ENCODE measurements at places on chromosomes 11 and 22.

- DNase-seq = no peak
Observed at GRCh38 chr11:95066716-95067038, at the start of gene SRSF8. SRSF8 (plus strand) TSS chr11:95066919; CDS start chr11:95067227, 308 bp downstream.

- DNase-seq = no peak
Observed at GRCh38 chr11:106329273-106330018, 252.0 kb downstream of the AASDHPPT start.

- DNase-seq = no peak
Observed at GRCh38 chr11:132911186-132911585, 621.1 kb downstream of the OPCML start.

- no peak for DNase-seq
Observed at GRCh38 chr11:129888451-129888850, 6.9 kb downstream of the NFRKB start.

DNA sequence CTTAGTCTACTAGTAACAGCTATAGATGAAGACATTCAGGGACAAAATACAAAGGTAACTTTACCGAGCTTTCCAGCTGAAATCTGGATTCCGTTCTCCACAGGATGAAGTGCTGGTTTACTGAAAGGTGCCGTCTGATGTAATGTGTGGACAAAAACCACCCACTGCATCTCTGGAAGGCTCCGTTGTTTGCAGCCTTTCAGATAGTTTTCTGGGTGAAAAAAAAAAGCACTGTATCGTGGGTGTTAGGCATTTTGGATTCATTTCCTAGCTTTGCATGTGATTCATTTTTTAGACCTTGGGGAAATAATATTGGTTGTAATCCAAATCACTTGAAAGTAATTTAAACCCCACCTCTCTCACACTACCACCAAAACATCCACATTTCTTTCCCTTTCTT is 10.4 kb downstream of the JAM3 start:
- DNase-seq = no peak

DNA sequence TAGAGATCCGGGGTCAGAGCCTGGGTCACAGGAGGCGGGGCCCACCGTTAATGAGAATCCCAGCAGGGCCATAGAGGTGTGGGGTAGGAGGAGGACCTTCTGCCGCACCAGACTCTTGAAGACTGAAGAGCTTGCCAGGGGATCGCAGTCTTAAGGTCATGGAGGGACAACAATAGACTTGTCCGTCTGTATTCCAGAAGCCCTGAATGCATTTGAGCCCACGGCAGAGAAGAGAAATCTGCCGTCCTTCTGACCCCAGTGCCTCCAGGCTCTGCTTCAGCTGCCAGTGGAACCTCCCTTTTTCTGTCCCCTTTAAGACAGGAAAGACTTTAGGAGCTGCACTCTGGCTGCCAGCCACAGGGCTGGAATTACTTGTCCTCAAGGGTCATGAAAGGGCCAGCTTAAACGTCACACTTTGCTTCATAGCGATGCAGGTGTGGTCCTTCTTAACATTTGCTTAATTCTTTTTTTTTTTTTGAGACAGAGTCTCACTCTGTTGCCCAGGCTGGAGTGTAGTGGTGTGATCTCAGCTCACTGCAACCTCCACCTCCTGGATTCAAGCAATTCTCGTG is 15.5 kb upstream of the ST3GAL4 start:
- no peak for DNase-seq

DNA sequence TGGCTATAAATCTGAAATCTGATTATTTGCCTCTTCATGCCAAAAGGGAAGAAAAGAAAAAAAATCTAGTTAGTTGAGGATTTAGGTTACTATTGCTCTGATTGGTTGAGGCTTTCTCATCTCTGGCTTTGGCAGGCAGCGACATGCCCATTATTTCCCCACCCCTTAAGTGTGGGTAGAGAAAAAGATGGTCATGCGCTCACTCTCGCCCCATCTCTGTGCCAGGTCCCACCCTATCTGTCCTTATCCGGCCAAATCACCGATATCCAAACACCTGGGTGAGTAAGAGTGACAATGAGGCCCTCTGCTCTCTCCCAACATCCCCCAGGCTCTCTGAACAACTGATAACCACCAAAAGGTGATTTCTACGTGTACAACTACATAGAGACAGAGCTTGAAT is 31.2 kb upstream of the SNX19 start:
- no peak for DNase-seq

- no peak for DNase-seq
Observed at GRCh38 chr22:37203354-37204044, 8.8 kb downstream of the SSTR3 start.

DNA sequence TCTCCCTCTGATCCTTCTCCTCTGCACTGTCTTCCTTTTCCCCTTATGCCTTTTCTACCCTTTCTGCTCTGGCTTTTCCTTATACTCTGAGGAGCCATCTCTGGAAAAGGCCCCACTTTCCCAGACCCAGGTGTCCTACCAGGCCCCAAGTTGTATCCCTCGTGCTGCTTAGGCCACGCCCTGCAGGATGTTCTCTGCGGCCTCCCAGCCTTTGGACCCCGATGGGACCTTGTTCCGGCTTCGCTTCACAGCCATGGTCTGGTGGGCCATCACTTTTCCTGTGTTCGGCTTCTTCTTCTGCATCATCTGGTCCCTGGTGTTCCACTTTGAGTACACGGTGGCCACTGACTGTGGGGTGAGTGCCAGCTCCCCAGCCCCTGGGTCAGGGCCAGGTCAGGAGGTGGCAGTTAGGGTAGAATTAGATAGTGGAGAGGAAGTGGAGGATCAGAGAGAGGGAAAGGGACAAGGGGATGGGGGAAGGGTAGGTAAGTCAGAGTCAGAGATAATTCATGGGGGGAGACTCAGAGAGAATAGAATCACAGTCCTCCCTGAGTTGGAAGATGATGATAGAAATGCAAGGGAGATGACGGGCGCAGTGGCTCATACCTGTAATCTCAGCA is 8.9 kb downstream of the PGAP2 start:
- no peak for DNase-seq

DNA sequence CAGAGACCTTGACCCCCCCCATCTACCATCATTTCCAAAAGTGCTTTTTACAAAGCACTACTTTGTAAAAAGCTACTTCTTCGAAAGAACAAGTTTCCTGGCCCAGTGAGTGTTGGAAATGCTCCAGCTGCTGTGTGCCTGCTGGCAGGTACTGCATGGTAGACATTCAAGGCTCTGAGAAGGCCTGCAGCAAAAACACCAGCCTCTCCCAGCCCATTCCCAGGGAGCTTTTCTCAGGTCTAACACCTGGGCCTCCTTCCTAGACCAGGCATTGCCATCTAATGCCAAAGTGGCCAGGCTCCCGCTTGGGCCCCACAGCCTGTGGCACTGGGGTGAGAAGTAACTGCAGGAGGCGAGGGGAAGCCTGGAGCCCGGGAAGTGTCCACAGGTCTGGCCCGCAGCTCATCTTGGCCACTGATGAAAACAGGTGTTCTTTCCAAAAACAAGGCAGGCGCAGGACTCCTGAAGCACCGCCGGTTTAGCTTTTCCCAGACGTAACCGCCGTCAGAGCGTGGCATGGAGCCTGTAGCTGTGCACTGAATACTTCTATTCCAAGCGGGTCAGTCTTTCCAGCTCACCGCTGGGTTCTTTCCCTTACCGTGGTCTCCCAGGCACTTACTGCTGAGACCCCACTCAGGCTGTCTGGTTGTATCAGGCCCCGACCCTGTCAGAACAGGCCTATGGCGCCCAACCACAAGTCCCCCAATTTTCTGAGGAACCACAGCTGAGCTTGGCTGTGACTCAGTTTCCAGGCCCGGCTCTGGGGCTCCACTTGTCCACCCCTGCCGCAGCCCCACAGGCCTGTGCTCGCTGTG is 1.2 kb upstream of the TCIRG1 start:
- DNase-seq = no peak

DNA sequence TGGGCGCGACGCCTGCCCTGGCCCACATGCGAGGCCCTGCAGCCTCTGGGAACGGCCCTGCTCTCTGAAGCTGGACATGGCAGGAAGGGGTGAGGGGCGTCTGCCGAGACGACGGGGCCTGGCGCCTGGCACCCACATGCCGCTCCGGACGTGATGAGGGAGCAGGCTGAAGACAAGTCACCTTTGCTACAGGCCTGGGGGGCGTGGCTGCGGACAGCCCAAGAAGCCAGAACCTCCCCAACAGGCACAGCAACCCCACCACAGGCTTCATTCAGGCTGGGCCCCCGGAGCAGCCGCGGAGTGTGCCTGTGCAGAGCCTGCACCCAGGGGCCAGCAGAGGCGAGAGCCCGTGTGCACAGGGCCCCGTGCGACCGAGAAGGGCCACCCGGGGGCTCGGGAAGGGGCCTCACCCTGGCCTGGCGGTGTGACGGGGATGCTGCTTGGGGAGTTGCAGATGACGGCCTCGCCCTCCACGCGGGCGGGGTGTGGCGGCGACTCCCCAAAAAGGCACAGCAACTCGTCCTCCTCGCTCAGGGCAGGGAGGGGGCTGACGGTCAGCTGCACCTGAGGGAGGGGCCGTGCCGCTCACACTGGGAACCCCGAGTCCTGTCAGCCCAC is 16.6 kb upstream of the MAPK11 start:
- no peak for DNase-seq

GRCh38 chr11:41816396-41816795 is 356.9 kb upstream of the LRRC4C start:
- no peak for DNase-seq

GRCh38 chr11:125871391-125872137 is 15.9 kb upstream of the HYLS1 start:
- no peak for DNase-seq

Data from NCI-H1436 treated with DMSO at 0.1 percent for 48 hours (cell line).